ENCODE measurements at places on chromosomes 5 and 9.

GRCh38 chr9:128747241-128747640 lies 23.3 kb upstream of the ZDHHC12 start:
- DNase-seq, result no peak

GRCh38 chr9:73116031-73116430 lies 35.6 kb upstream of the ANXA1 start:
- DNase-seq, result no peak

GRCh38 chr5:149700347-149700746 lies 29.8 kb upstream of the PPARGC1B start:
- DNase-seq, result no peak

GRCh38 chr5:153959134-153959957 lies 79.4 kb downstream of the FAM114A2 start:
- DNase-seq, result no peak

DNA sequence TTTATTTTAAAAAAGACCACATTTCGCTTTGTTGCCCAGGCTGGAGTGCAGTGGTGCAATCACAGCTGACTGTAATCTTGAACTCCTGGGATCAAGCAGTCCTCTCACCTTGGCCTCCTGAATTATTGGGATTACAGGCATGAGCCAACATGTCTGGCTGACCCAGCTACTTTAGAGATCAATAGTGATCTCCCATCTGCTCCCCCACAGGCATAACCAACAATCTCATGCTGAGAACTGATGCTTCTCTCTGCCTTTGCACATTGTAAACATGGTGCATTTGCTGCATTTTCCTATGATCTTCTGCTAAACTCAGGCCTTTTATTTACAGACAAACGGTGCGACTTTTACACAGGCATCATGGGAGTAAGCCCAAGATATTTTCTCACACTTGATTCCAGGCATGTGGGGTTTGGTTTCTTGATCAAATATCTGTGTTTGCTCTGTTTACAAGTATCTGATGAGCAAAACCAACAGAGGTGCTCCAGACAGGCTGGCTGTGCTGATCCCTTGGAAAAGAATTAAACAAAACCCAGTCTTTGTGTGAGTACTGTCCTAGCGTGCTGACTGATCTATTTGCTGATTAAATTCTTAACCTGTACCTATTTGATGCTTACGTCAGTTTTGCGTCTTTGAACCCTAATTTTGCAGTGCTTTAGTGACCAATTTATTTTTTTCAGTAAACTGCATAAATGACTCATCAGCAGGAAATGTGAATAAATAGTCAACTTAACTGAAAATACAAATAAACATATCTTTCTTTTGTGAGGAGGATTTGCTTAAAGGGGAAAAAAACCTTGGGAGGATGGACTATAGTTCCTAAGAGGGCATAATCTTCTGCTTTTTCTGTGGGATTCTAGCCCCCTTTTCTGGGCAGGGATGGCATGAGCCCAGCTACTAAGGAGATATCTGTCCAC lies 191.7 kb upstream of the NR3C1 start:
- no peak for DNase-seq

DNA sequence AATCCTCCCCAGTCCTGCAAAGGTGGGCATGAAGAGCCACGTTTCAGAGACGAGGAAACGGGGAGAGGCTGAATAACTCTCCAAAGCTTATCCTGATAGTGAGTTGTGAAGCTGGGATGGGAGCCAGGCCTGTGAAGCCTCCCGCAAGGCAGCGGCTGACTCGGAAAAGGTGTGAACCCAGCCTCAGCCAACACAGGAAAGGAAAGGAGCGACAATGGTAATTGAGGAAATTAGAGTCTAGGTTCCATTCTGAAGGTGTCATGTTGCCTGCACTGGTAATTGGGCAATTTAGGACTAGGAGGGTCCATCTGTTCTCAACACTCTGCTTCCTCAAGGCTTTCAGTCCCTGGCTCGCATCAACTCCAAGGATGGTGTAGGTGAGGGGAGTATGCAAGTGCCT lies 83.4 kb downstream of the LIFR start:
- DNase-seq, result no peak

GRCh38 chr5:112579599-112580170 lies 158.0 kb upstream of the APC start:
- DNase-seq, result no peak

All from ovary (tissue), 10 donors.